Spinal cord (tissue), 10 donors: ENCODE measurements at places on chromosomes 4 and X.

GRCh38 chrX:37783305-37783704 is 3.4 kb downstream of the CYBB start:
- no peak for DNase-seq

DNA sequence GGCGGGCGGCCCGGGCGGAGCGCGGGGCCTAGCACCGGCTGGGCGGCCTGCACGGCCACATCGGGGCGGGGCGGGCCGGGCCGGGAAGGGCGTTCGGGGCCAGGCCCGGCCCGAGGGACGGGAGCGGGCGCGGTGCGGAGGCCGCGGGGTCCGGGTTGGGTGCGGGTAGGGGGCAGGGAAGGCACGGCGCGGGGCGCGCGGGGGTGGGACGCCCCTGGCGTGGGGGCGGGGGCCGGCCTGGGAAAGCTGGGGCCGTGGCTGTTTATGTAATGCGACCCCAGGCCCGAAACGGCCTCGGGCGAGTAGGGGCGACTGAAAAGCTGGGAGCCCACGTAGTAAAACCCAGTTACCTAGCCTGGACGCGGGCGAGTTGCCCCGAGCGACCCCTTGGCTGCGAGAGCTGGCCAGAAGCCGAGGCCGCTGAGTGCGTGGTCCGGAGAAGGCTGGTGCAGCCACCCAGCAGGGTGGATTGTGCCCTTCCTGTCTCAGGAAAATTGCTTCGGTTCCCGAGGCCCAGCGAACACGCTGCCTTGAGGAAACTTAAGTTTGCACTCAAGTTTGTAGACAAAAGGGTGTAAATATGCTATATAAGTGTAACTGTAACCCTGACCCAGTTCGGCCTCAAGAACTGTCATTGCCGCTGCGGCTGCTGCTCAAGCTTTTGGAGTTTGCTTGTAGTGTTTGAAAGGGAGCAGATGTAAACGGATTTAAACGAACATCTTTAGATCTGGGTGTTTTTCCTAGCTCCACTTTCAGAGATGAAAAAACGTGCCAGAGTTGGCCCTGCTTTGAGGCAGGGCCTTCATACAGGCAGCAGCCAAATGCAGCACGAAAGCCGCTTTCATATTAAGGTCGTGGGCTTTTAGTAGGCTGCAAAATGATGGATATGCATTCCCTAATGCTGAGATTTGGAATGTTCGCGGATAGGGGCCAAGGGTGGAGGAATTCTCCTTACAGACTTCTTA is 674 bp downstream of the SEC24B start:
- no peak for DNase-seq

DNA sequence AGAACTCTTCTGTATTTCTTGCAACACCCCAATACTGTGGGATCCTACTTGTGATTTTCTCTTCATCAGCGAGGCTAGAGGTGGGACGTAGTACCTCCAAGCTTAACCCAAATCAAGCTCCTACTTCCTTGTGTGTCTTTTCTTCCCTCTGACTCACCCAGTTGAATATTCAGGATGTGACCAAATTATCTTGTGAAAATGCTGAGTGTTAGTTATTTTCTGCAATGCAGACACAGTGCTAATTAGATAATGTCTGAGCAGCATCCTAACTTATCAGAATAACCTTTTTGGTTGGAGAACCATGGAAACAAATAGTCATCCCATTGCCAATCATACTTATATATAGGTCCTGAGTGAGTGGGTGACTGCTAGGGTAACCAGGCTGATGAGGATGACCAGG is 2.4 kb downstream of the MEPE start:
- no peak for DNase-seq

- no peak for DNase-seq
These were observed 10.8 kb downstream of the DGKQ start for GRCh38 chr4:962231-963208.

DNA sequence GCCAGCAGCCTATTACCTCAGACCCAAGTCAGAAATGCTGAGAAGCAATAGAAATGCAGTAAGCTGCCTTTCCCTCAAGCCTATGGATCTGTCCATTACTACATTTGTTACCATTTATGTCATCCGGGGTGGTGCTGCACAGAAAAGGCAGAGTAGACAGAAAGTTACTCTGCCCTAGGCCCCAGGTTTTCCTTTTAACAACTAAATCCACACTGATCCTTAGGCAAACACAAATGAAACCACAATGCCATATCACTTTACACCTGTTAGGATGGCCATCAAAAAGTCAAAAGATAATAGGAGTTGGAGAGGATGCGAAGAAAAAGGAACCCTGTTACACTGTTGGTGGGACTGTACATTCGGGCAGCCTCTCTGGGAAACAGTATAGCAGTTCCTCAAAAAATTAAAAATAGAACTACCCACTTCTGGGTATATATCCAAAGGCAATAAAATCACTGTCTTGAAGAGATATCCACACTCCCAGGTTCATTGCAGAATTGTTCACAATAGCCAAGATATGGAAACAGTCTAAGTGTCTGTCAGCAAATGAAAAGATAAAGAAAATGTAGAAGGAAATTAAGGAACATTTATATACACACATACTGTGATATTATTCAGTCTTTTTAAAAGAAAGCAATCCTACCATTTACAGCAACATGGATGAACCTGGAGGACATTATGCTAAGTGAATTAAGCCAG is 186.3 kb downstream of the NWD2 start:
- DNase-seq, result no peak

DNA sequence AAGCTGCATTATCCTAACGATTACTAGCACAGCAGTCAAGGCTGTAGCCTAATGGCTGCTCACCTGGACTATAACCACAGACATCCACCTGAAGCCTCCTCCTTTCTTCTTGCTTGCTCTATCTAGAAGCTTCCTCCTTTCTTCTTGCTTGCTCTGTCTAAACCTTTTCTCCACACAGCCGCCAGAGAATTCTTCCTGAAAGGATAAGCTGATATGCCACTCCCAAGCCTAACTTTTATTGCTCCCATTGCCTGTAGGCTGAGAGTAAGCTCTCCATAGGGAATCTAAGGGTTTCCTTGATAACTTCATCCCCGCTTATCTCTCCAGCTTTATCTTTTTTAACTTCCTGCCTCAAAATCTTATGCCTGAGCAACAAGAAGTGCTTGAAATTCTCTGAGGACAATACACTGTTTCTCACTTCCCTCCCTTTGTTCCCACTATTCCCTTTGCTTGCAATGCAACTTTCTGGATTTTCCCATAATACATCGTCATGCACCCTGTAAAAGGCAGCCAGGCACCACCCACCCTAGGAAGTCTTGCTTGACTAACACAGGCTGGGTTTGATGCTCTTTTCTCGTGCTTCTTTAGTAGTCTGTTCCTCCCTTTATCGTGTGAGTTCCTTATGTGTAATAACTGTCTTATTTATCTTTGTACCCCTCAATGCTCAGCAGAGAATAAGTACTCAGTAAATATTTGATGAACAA is 1.4 kb upstream of the LRIT3 start:
- DNase-seq, result no peak

DNA sequence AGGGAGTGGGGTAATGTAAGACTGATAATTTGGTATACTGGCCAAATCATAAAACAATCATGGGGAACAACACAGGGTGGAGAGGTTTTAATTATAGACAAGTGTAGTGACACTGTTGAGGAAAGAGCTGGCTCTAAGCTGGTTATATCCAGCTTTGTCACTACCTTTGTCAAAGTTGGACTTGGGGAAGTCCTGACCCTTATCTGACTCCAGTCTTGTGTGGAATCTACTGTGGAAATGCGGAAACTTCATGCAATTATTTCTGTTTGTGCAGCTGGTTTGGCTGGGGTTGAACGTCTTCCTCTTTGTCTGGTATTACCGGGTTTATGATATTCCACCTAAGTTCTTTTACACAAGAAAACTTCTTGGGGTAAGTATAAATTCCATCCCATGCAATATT is 2.0 kb downstream of the CYBB start:
- DNase-seq, result no peak

DNA sequence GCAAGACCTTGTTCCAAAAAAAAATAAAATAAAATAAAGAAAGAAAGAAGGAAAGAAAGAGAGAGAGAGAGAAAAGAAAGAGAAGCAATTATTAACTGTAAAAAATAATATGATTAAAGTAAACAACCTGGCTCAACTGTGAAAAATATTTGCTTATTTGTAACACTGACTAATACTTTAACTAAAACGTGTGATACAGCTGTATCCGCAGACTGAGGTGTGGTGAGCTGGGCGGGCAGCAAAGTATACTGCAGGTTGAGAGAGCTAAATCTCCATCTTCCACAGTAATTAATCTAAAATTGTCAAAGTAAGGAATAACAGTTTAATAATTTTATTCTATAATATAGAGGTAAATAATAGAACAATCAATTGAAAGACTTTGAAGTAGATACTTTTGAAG is 145.5 kb upstream of the FAM241A start:
- no peak for DNase-seq

- no peak for DNase-seq
These were observed 203.1 kb downstream of the FBXO8 start for GRCh38 chr4:174080361-174080760.

- no peak for DNase-seq
These were observed 12.1 kb downstream of the FRG2 start for GRCh38 chr4:190014771-190015537.

- no peak for DNase-seq
These were observed 103.8 kb downstream of the LUZP4 start for GRCh38 chrX:115393271-115393670.

GRCh38 chrX:71052721-71053120 is 15.4 kb downstream of the SNX12 start:
- no peak for DNase-seq

DNA sequence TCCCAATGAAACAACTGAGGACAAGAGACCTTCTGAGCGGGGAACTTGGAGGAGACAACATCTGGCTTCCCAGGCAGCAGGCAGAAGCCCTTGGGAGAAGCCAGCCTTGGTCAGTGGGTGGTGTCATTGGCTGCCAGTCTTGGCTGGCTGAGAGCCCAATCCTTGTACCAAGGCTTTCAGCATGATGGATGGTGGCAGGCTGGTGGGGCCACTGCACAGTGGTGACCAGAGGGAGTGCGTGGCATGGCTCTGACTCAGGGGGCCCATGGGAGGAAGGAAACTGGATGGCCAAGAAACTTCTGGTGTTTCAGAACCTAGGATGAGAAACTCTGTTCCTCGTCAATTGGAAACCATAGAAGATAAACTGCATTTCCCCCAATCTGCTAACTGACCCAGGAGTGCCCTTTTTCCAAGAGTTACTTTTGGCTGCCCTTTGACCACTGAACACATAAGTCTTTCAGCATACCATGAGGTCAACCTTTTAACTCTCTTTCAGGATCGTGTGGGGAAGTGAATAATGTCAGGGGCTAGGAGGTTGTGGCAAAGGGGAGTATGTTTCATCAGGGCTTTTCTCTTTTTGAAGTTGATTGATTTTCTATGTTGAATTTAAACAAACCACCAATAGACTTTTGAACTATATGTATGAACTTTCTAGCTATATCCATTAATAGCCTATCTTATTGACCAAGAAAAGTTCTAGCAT is 60.9 kb downstream of the SOWAHB start:
- DNase-seq, result no peak

DNA sequence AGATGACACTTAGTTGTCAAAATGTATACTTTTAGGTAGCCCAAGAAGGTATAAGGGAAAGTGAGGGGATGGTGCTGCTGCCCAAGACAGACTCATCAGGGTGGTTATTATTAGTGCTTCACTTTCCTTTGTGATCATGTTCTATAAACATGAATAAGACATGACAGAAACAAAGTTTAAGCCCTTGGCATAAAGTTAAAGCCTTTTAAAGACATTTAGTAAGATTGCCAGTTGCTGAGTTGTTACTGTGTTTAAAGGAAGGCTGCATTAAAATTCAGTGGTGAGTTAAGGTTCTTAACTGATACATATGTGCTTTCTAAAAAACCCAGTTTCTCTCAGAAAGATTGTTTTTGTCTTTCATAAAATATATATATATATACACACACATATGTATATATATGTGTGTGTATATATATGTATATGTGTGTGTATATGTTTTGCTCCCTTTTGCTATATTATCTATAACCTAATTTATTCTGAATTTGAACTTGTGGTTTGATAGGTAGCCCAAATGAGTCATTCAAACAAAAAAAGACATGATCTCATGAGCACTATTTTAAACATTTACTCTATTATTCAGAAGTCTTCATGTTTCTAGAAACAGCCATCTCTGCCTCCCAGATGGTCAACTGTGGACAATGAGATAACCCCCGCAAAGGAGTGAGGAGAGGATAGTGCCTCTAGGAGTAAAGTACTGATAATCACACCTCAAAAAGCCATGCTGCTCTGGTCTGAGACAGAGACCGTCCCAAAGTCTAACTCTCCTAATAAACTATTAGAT is 98.1 kb upstream of the OTUD4 start:
- no peak for DNase-seq

DNA sequence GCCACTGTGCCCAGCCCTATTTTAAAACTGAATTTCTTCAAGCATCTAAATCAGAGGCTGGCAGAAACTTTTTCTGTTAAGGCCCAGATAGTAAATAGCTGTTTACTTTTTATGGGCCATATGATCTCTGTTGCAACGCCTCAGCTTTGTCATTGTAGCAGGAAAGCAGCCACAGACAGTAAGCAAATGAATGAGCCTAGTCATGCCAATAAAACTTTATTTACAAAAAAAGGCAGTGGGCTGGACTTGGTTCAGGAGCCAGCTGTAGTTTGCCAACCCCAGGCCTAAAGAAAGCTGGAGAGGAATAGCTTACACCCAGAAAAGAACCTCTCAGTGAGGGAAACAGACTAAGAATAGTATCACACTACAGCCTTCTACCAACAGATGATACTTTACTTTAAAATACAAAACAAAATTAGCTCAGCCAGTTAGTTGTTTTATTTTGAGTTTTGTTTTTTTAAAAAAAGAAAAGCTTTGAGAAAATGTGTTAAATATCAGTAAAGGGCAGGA is 25.5 kb downstream of the CHST7 start:
- DNase-seq, result no peak

GRCh38 chr4:8405516-8405875 is 35.0 kb downstream of the ACOX3 start:
- DNase-seq, result no peak

GRCh38 chr4:144575181-144575580 is 70.8 kb upstream of the HHIP start:
- DNase-seq, result peak; percentile 36

- no peak for DNase-seq
These were observed 47.1 kb upstream of the HPGDS start for GRCh38 chr4:94389595-94390267.

- DNase-seq, result no peak
These were observed 132.5 kb upstream of the HTR2C start for GRCh38 chrX:114451397-114451796.

- no peak for DNase-seq
These were observed 178.2 kb upstream of the GPC4 start for GRCh38 chrX:133593531-133593930.

GRCh38 chr4:38601244-38601915 is 62.6 kb upstream of the KLF3 start:
- DNase-seq, result no peak

DNA sequence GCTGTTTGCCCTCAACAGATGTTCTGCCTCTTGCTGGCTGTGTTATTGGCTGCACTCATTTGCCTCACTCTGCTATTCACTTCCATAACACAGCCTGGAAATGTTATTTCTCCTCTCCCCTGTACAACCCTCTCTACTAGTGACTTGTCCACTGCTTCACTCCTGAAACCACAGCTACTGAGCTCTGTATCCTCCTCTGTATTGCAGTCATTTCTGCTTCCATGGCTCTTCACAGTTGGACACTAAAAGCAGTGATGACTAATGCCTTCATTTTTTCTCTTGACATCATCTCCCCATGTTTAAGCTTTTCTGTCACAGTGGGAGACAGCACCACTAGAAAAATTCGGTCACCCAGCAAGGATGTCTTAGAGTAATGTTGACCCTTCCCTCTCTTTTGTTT is 123.0 kb upstream of the PPP1R2C start:
- no peak for DNase-seq

- DNase-seq, result no peak
These were observed 15.6 kb downstream of the EDNRA start for GRCh38 chr4:147496500-147496899.

- DNase-seq, result no peak
These were observed 18.8 kb upstream of the STX18 start for GRCh38 chr4:4560642-4561041.
